ENCODE measurements at places on chromosomes 7 and 10.

DNA sequence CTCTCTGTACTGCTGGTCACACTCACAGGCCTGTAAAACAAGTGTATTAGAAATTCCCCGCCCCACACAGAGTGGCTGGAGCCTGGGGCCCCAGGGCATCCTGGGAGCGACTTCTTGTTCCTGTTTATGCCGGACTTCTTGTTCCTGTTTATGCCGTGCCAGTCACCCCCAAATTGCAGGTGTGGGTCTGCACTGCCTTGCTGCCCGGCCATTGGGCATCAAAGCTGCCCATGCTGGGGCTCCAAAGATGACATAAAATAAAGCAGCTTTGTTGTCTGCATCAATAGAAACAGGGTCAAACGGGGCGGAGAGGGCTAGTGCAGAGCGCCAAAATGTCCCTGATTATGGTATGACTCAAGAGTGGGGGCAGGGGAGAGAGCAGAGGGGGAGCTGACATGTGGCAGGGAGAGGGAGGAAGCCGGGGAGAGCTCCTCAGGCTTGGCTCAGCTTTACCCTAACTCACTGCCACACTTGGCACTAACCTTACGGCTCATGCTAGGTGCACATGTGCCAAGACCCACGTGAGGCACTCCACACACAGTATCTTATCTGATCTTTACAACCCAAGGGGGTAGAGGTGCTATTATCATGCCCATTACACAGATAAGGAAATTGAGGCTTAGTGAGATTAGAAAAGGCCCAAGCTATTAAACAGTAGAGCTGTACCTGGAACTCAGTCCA, 98.4 kb downstream of the PIP4K2A start:
- peak; percentile 85 for DNase-seq

GRCh38 chr7:143884969-143885559, 16.9 kb downstream of the TCAF1 start:
- no peak for DNase-seq

GRCh38 chr10:119621078-119621384, 24.3 kb upstream of the TIAL1 start:
- DNase-seq = no peak

DNA sequence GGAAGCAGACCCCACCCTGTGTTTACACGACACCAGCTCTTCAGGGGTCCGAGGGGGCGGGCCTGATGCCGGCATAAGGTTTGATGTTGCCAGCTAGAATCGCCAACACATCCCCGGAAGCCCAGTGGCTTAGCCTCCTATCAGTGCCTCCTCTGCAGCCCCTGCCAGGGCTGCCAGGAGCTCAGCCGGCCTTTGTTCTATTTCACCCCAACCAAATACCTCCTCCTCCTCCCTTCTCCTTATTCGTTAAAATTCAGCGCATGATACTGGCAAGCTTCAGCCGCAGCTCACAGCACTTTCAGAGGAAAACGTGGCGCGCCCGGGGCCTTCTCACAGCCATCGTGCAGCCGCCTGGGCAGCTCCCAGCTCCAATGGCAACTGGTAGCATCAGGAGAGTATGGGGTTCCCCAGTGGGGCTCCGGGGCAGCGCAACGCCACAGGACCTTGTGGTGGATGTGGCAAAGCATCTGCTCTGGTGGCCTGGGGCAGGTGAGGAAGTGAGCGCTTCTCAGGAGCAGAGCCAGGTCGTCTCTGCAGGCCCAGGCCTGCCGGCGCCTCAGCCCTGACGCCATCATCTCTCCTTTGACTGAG, 176.4 kb upstream of the RHEB start:
- DNase-seq = no peak

GRCh38 chr7:31688372-31688771, 1.4 kb downstream of the PPP1R17 start:
- peak; percentile 14 for DNase-seq

GRCh38 chr10:131193923-131194322, 117.6 kb downstream of the TCERG1L start:
- DNase-seq = no peak

DNA sequence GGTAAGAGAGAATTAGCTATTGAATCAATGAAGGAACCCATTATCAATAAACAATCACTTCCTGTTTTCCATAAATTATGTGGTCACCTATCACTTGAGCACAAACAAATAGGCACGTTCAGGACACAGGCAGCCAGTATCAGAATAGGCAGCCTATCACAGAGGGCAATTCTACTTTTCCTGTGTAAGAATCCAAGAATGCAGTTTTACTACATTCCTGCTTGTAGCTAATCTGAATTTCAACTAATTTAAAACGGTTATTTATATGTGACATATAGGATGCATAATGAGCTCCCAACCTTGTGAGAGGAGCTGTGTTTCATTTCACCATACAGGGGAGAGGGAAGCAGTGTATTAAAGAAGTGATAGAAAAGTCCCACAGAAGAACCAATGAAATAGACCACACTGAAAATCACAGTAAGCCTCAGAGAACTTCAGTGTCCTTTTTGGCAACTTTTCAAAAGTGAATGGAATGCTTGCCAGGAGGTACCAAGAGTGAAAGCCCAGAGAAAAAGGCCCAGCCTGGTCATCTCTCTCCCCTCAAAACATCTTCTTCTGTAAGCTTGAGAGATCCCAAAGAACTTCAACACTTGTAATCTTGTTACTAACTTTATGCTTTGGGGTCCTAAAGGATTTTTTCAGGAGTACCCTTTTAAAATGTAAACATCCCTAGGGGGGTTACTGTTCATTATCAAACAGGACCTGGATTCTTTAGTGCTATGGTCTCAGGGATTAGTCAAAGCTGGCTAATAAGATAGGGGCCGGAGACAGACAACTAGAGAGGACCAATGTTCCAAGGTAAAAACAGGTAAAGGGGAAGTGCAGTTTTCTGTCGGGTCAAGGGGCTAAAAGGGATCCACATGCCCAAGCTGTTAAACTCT, 1.3 kb downstream of the IMMP2L start:
- no peak for DNase-seq

- DNase-seq = no peak
Observed at GRCh38 chr10:49499305-49499851, 39.5 kb downstream of the ERCC6 start.

DNA sequence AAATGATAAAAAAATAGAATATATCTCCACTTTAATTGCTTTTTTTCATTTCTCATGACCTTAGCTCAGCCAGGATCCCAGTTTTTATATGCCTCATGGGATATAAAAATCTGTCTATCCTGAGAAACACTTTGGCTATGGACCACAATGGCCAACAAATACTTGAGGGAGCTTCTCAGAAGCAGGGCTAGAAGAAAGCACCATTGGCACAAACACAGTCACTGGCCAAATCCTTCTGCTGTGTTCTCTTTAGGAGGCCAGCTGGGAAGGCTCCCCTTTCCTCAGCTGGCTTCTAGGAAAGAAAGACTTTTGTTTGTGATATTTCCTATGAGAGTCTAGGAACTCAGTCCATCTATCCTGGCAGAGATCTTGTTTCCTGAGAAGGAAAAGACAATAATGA, 856.2 kb upstream of the GHITM start:
- no peak for DNase-seq

GRCh38 chr7:13628239-13629001, 361.0 kb downstream of the ETV1 start:
- DNase-seq = no peak

GRCh38 chr7:79284211-79284610, 169.3 kb downstream of the MAGI2 start:
- DNase-seq = no peak

DNA sequence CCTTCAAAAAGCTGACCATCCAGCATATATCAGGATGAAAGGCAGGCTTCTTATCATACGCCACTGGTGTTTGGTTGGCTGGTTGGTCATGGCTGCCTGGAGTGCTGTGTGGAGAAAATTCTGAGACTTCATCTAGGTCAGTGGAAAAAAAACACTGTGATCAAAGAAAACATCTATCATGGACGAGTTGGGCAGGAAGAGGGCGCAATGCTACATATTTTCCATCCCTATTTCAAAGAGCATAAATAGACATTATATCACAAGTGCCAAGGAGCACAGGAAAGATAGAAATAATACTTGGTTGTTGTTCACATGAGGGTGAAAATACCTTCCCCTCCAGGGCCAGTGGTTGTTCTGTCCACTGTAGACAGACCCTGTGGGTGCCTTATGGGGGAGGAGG, 128.4 kb upstream of the PLPP4 start:
- no peak for DNase-seq

GRCh38 chr7:127865466-127865865, 165.8 kb downstream of the LRRC4 start:
- DNase-seq = no peak

DNA sequence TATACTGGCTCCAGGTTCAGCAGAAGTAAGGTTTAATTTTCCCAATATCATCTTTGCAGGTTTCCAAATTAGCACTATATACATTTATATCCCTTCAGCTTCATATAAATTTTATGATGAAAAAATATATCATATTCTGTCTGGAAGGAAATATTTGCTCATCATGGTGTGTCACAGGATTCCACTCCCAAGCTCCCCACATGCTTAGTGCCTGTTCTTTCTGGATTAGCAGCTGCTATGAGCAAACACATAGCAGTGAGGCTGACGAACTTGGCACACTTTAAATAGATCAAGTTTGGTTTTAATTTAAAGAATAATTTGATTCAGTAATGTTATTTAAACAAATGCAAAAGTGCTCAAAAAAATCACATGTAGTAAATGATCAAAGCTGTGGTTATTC, 251.9 kb downstream of the AGMO start:
- DNase-seq = no peak

DNA sequence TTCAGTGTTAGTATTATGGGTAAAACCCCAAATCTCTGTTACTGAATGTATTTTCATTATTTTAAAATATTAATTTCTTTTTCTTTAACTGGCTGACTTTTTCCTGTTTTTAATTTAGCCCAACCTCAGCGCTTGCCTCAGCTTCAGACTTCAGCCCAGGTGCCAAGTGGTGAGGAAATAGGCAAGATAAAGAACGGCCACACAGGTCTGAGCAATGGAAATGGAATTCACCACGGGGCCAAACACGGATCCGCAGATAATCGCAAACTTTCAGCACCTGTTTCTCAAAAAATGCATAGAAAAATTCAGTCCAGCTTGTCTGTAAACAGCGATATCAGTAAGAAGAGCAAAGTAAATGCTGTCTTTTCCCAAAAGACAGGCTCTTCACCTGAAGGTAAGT, 57.5 kb downstream of the MDFIC start:
- no peak for DNase-seq

Measured in CD4-positive, alpha-beta T cell treated with Interleukin-4 for 4 hours (primary cell).